Thoracic aorta (tissue), 2 donors: ENCODE measurements at places on chromosomes 5 and 9.

GRCh38 chr9:114016101-114016500 is 62.0 kb downstream of the AMBP start:
- no peak for DNase-seq

GRCh38 chr5:89850513-89850865 is 559.1 kb downstream of the CETN3 start:
- no peak for DNase-seq

DNA sequence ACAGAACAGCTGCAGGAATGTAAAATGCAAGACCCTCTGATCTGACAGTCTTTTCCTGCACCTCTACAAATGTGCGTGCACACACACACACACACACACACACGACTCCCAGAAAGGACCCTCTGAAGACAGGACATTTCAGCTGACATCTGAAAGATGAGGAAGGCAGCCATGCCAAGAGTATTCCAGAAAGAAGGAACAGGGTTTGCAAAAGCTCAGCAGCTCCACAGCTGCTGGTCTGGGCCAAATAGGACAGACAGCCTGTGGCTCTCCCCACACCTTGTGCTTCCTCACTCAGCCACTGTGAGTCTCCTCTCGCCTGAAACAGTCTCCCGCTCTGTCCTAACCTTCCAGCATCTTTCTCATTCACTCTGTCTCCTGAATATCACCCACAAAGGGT is 189.0 kb downstream of the PALM2AKAP2 start:
- DNase-seq = no peak

- DNase-seq = no peak
These were observed 94.8 kb downstream of the ARRDC3 start for GRCh38 chr5:91288118-91288916.
